ENCODE measurements at places on chromosomes 12 and 14. TPM values are rescaled to one million over a fixed set of nuclear protein-coding genes. Genes with fewer than 3 reads are reported as not detected.

- DNase-seq: no peak
Observed at GRCh38 chr12:100688451-100688864, 106.1 kb upstream of the ANO4 start.

DNA sequence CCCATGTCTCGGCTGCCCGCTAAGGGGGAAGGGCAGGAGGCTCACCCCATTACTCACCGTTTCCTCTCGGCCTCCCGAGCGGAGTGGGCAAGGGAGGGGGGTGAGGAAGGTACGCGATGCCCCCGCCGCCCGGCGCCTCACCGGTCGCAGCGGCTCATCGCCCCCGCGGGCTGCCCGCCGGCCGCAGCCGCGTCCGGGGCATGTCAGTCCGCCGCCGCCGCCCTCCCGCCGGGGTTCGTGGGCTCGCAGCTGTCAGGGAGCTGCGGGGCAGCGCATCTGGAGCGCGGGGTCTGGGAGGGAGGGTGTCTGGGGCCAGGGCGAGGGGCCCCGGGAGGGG is 461 bp downstream of the SLC8A3 start:
- no peak for DNase-seq

- DNase-seq: no peak
Observed at GRCh38 chr14:35161231-35161630, 38.9 kb downstream of the PRORP start.

GRCh38 chr12:93829016-93829415 is 151.8 kb downstream of the CRADD start:
- no peak for DNase-seq

DNA sequence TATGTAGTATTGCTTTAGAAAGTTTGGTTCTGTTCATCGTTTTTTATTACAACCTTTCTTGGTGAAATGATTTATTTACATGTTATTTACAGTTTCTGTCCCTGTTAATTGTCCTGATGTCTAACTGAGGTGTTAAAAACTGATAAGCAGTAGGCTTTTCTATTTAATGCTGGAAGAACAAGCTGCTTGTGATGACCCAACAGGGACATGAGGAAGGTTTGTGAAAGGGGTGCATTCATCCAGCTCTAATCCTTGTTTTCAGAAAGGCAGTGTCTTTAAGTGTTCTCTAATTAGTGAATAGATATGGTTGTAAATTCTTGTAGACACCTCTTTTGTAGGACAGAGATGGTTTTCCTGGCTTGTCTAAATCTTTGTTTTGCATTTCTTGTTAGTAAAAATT is 191.4 kb downstream of the FOXA1 start:
- DNase-seq: no peak

DNA sequence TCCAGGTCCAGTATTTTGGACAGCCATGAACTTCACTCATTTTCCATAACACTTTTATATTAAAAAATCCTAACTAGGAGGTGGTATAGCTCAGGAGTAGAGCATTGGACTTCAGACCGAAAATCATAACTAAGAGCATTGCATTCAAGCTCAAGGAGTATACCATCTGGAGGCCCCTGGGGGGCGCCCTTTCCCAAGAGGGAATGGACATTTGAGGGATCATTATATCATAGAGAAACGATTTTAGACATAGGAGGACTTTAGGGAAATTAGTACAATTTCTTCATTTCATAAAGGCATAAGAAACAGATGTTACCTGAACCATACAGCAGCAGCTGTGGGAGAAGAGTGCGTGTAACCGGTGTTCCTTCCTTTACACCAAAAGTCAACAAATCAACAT is 5.2 kb upstream of the ATG14 start:
- peak; percentile 82 for DNase-seq

DNA sequence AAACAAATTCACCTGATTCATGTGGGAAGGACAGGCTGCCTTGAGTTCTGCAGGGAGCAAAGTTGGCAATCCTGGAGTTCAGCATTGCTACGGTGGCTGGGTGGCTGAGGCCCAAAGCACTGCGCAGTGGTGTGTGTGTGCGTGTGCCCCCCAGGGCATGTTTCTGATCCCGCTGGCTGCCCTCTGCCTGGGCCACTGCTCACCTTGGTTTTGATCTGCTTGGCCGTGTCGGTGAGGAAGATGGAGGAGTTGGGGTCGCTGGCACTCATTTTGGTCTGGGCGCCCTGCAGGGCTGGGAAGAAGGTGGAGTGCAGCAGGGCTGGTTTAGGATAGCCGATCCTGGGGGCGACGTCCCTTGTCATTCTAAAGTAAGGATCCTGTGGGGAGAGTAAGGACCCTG is 19.1 kb downstream of the SLC25A47 start:
- no peak for DNase-seq

- no peak for DNase-seq
Observed at GRCh38 chr14:92622311-92622710, 108.7 kb downstream of the RIN3 start.

DNA sequence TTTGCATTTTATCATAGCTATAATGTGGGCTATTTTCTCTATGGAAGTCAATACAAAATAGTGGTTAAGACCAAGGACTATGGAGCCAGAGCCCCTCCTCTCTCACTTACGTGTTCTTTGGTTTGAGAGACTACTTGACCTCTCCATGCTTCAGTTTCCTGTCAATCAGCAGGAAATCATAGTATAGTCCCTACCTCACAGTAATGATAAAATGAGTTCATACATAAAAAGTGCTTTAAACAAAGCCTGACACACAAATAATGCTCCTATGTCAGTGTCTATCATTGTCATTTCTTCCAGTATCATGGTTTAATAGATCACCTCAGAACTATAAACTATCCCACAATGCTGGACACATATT is 90.4 kb downstream of the MED13L start:
- DNase-seq: no peak

- no peak for DNase-seq
Observed at GRCh38 chr14:58919217-58919616, 269.2 kb upstream of the DAAM1 start.

TMCC3 gene
- 6.5 TPM for total RNA-seq

NRXN3 gene
- 1.7 TPM for total RNA-seq

CLEC1B gene
- not detected for total RNA-seq

SLC38A4 gene
- not detected for total RNA-seq

All from PC-3 (cell line).